WTC11 (cell line): ENCODE measurements at places on chromosomes 13 and 19.

DNA sequence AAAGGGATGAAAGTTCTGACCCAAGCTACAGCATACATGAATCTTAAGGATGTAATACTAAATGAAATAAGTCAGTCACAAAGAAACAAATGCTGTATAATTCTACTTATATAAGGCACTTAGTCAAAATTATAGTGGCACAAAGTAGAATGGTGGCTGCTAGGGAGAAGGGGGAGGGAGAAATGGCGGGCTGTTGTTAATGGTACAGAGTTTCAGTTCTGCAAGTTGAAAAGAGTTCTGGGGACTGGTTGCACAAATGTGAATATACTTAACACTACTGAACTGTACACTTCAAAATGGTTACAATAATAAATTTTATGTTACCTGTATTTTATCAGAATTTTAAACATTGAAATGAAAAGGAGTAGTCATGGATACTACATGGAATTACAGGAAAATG lies 48.9 kb upstream of the CLDN10 start:
- no peak for DNase-seq

- no peak for DNase-seq
Observed at GRCh38 chr13:77969299-77969698, 50.7 kb upstream of the EDNRB start.

DNA sequence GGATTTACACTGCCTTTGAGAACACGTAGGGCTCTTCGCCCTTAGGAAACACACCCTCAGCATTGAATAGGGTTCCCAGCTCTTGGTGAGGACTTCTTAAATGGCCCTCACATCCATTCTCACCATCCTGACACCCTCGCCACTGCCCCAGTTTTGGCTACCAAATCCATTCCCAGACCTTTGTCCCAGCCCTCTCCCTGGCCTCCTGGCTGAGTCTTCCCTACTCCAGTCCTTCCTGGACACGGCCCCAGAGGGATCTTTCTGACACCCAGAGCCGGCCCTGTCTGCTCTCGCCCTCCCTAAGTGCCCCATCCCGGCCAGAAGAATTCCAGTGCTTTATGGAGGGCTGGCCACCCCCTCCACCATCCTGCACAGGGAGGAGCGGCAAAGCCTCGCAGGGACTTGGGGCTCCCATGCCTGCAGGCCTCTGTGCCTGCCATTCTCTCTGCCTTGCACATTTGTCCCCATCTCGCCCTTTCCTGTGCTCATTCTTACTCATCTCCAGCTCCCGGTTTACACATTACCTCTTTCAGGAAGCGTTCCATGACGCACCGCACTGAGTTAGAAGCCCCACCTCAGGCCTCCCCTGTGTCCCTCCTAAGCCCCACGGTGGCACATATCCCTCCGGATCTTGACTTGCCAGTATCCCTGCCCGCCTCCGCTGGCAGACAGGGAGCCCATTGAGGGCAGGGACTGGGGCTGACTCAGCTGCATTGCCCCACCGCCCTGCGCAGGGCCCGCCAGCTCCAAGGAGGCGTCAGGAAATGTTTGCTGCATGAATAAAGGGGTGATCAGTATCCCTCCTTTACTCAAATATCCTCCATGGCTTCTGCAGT lies 11.0 kb upstream of the KLK14 start:
- DNase-seq: no peak

DNA sequence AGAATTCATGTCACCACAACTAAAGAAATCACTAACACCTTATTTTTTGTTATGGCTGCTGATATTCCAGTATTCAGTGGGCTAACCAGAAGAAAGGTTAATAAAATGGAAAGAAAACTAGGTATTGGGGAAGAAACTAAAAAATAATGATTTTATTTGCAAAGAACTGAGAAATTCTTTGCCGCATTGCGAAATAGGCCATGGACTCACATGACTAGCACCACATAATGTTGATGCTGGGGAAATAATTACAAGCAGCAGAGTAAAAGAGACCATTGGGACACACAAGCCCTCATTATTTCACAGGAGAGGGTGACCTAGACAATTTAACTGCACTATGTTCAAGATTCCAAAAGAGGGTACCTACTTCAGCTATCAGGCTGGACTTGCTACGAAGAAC lies 1411.5 kb downstream of the SLITRK5 start:
- DNase-seq: no peak

GRCh38 chr13:63288576-63288975 lies 1872.9 kb upstream of the PCDH20 start:
- DNase-seq: no peak

GRCh38 chr13:36154567-36155291 lies 23.5 kb upstream of the DCLK1 start:
- DNase-seq: peak; percentile 62

GRCh38 chr13:37406031-37406430 lies 192.5 kb downstream of the POSTN start:
- no peak for DNase-seq

GRCh38 chr19:9848060-9848459 lies 12.9 kb downstream of the PIN1 start:
- peak; percentile 77 for DNase-seq

DNA sequence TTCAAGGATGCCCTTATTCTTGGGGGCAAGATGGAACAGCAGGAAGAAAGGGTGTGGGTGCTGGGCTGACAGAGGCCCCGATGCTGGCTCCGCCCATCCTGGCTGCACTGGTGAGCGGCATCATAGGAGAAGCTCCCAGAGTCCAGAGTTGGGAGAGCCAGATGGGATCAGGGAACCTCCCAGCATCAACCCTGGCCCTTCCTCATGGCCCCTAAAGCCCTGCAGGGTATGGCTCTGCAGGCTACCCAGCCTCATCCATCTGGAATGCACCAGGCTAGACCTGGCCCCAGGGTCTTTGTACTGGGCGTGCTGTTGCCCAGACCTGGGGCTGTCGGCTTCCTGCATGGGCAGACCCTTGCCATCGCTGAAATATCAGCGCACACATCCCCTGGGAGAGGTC lies 7.9 kb upstream of the ELL start:
- no peak for DNase-seq

- DNase-seq: no peak
Observed at GRCh38 chr19:12698138-12698537, 1.7 kb upstream of the FBXW9 start.

DNA sequence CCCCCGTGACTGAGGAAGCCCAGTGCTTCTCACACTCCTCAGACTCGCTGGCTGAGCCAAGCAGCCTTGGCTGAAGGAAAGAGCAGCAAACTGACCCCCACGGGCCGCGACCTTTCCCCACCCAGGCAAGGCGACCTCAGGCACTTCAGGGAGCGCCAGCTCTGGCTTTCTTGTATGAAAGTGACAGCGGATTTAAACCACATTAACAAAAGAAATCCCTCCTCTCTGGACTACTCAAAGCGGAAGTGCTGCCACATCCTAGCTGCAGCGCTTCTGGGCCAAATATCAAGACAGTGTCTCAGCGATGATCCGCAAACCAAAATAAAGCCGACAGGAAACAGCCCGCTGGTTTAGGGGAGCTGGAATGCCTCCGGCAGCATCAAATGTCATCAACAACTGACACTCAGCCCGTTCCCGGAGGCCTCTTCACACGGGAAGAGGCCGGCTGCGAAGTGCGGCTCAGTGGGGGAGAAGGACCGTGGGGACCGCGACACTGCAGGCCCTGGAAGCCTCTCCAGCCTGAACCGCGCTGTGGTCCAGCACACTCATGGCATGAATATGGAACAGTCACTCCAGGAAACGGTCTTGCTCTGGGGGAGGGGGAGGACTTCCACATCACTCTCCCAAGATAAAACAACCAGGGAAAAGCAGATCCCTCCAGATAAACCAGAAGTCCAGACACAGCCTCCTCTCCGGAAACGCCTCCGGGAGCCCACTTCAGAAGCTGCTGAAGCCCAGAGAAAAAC lies 1.4 kb downstream of the RASA3 start:
- no peak for DNase-seq

GRCh38 chr19:50508843-50509190 lies 2.2 kb downstream of the JOSD2 start:
- DNase-seq: no peak

DNA sequence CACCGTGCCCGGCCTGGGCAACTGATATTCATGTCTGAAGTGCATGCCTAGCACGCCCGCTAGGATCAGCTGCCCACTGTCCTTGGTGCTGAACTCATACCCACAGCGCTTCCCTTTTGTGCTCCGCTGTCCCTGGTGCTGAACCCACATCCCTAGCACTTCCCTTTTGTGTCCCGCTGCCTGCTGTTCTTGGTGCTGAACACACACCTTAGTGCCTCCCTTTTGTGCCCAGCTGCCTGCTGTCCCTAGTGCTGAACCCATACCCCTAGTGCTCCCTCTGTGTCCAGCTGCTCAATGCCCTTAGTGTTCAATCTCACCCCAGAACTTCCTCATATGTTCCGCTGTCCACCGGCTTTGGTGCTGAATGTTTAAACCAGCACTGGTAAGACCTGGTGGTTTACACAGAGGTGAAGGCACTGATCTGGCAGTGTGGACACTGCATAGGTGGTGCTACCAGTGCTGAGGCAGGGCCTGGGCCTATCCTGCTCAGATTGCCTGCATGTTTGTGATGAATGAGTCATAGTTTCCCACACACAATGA lies 26.3 kb upstream of the SIGLEC11 start:
- DNase-seq: peak; percentile 98

- DNase-seq: no peak
Observed at GRCh38 chr19:13848798-13849676, 27.9 kb upstream of the NANOS3 start.

DNA sequence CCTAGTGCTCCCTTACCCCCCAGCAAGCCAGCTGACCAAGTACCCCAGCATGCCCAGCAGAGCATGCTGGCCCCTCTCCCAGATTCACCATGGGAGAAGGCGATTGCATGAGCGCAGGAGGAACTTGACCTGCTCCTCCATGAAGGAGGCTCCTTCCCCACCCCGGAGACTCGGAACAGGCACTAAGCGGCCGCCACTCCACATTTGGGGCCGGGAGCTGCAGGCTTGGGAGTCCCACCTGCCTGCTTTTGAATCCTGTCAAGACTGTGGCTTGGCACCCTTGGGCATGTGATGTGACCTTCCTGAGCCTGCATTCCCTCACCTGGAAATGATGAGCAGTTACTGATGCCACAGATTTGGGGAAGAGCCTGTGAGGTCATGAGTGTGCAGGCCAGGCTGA lies 12.7 kb upstream of the TIMM50 start:
- DNase-seq: no peak

GRCh38 chr13:109146912-109147647 lies 517.7 kb downstream of the MYO16 start:
- no peak for DNase-seq

DNA sequence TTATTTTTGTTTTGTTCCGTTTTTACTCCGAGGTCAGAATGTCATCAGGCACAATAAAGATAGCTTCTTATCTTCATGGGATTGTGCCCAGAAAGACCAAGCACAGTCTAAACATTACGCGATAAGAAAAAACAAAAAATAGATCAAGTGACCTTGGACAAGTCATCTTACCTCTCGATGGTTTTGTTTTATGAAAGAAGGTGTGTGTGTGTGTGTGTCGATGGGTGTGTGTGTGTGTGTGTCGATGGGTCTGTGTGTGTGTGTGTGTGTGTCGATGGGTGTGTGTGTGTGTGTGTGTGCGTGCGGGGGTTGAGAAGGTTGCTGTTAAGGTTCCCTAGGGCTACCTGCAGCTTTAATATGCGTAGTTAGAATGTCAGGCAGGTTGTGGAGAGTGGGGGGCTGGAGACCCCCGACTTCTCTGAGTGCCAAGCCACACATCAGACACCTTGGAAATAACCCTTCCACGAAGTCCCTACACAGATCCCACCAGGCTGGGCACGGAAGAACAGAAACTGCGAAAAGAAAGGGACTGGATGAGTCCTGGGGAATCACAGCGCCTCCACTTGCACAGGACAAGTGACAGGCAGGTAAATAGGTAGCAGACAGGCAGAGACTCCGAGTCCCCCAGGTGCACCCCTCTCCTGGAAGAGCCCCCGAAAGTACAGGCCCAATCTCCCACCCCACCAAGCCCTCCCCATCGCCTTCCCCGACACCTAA lies 458 bp upstream of the ATP8A2 start:
- DNase-seq: no peak

DNA sequence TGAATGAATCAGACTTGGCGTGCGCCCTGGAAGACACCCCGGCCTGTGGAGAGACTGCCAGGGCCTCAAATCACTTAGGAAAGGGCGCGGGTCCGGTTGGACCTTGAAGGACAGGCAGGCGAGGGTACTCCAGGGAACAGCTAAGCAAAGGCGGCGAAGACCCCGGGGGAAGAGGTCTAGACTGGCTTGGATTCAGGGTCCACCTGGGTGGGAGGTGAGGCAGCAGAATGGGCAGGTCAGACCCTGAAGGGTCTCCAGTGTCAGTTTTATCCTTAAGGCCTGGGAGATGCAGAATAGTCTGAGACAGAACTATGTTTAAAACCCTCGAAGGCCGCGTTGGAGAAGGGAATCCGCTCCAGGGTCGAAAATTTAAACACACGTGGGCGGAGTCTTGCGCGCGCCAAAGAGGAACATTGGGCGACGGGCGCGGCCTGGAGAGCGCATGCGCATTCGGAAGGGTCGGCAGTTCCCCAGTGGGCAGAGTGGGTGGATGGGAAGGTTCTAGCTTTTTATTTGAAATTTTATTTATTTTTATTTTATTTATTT lies 567 bp upstream of the SMG9 start:
- peak; percentile 62 for DNase-seq

DNA sequence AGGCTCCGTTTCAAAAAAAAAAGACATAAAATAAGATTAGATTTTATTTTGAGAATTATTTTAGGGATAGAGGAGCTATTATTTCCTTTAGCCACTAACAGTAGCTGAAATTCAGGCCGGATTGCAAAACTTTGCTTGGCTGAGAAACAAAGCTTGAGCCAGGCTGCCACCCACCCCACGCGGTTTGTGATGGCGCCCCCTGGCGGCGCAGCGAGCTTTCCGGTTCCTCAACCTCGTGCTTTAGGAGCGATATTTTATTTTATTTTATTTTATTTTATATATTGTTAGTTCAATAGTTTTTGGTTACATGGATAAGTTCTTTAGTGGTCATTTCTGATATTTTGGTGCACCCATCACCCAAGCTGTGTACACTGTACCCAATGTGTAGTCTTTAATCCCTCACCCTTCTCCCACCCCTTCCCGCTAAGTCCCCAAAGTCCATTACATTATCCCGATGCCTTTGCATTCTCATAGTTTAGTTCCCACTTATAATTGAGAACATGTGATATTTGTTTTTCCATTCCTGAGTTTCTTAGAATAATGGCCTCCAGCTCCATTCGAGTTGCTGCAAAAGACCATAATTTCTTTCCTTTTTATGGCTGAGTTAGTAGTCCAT lies 19.8 kb upstream of the CEACAM4 start:
- peak; percentile 71 for DNase-seq

- no peak for DNase-seq
Observed at GRCh38 chr13:100438059-100438788, 150.4 kb downstream of the GGACT start.

GRCh38 chr19:1105873-1106840 lies 2.4 kb downstream of the GPX4 start:
- DNase-seq: no peak

GRCh38 chr13:51041710-51042109 lies 69.4 kb downstream of the C13orf42 start:
- DNase-seq: no peak

GRCh38 chr19:7197760-7198696 lies 96.2 kb downstream of the INSR start:
- DNase-seq: peak; percentile 87

DNA sequence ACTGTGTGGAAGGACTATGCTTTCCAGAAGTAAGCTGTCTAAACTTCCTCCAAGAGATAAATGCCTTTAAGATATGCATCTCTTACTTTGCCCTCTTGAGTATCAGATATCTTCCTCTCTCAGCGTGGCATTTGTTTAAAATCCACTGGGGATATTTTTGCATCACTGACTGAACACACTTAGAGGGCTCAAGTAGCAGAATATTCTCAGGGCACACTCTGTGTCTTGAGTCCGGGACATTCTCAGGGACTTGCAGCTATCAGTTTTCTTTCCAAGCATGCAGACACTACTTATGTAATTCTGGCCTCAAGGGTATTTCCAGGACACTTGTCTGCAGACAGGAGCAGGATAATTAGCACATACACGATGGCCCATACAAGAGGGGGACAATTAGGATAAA lies 84.7 kb downstream of the ERCC5 start:
- DNase-seq: no peak
